Globus pallidus (tissue), 1 donor: ENCODE measurements at places on chromosomes 12 and 14.

- no peak for DNase-seq
Measured at GRCh38 chr14:101828046-101828445, 66.5 kb downstream of the PPP2R5C start.

- DNase-seq = no peak
Measured at GRCh38 chr12:19245106-19245505, 115.6 kb downstream of the PLEKHA5 start.

DNA sequence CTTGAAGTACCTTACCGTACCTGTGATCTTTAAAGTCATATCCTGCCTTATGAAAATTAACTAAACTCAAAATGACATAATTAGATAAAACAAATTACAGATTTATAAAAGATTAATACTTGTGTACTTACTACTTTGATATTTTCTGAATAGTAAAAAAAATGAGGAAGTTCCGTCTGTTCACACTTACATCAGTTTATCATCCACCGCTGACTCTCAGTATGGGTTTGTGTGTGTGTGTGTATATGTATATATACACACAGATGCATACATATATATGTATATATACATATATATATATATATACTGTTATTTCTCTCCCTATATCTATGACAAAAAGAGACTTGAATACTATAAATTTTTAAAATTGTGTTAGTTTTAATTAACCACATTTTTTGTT, 65.0 kb upstream of the MON2 start:
- no peak for DNase-seq

DNA sequence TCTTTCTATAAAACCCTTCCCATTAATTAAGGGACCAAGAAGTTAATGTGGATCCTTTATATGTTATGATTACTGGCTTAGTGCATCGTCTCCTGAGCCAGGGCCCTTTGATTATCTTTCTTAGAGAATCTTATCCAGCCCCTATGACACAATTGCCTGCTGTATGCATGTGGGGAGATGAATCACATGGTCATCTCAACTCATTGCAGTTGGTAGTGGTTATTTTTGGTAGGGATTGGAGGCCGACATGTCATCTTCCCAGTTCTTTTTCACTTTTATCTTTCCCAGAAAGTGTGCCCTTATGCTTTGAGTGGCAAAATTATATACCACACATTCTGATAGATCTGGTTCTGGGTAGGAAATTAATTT, 26.0 kb downstream of the ZNF664 start:
- no peak for DNase-seq

DNA sequence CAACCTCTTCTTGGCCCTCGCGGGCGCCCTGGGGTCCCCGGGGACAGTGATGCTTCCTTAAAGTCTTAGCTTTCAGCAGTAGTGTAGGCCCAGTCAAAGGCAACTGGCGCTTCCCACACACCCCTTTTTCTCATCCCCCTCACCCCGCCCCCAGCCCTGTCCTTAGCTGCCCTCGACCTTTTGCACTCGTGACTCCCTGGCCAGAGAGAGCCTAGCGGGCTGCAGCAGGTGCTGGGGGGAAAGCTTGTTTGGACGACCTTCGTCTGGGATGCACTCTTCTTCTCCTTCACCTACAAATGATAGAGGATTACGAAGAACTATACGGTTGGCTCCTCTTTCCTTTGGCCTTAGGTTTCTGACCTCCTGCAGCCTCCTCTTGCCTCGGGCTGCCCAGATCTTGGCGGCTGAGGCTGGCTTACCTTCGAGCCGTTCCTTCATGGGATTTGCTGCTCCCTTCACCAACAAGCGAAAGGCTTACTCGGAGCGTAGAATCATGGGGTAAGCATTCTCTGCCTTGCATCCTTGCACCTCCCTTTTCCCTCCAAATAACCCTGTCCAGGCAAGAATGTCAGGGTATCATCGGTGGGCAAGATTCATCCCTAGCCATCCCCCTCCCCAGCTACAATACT, 815 bp downstream of the COQ10A start:
- no peak for DNase-seq

- DNase-seq = no peak
Measured at GRCh38 chr14:100051543-100051942, 13.7 kb upstream of the EVL start.

DNA sequence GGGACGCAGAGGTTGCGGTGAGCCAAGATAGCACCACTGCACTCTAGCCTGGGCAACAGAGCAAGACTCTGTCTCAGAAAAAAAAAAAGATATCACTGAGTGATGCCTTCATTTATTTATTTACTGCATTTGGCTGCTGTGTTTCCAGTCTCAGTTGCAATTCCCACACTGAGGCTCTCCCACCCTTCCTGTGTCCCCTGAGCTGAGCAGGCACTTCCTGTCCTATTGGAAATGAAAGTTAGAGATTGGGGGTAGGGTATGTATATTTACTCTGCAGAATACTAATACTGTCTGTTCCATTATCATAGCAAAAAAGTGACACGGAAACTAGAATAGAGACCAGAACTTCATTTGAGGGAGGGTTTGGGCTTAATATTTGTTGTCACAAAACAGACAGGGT, 1.6 kb upstream of the RBMS2 start:
- no peak for DNase-seq

DNA sequence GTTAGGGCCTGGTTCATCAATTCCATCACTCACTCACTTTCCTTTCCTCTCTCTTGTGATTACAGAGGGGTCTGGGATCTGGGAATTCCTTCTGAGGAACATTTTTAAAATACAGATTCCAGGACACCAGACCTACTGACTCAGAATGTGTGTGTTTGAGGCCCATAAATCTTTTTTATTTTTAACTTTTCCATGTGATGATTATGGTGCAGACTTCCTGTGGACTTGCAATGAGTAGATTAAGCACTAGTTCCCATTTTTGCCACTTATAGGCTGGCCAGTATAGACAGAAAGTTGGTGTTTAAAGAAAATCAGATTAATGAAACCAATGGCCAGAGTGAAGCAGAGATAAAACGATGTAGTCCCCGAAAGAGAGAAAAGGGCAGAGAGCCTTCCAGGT, 28.1 kb downstream of the SLC41A2 start:
- DNase-seq = no peak

- no peak for DNase-seq
Measured at GRCh38 chr12:57223191-57224165, 6.0 kb upstream of the SHMT2 start.

DNA sequence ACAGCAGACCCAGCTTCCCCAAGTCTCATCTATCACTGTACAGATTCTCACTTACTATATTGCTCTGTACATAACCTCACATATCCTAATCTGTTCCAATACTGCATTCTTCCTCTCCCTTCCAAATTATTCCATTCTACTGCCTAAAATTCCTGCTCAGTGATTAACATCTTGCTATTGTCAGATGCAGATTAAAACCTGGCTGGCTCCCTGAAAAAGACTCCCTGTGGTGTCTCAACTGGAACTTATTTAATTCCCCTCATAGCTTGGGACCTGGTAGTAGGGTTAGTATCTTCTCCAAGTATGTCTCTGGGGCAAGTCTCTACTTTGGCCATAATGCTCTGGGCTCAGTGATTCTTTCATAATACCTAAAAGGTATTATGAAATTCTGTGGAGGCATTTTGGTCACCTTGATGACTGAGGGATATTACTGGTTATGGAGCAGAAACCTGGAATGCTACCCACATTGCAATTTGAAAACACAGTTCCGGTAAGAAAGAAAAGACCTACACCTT, 55.8 kb downstream of the PAWR start:
- DNase-seq = no peak

GRCh38 chr12:62760779-62761178, 174.2 kb downstream of the PPM1H start:
- DNase-seq = no peak

- DNase-seq = no peak
Measured at GRCh38 chr12:132229193-132229760, 85.0 kb downstream of the NOC4L start.

- DNase-seq = no peak
Measured at GRCh38 chr12:20320552-20320951, 47.8 kb upstream of the PDE3A start.

- DNase-seq = no peak
Measured at GRCh38 chr12:71160585-71160984, 2.8 kb upstream of the TSPAN8 start.

DNA sequence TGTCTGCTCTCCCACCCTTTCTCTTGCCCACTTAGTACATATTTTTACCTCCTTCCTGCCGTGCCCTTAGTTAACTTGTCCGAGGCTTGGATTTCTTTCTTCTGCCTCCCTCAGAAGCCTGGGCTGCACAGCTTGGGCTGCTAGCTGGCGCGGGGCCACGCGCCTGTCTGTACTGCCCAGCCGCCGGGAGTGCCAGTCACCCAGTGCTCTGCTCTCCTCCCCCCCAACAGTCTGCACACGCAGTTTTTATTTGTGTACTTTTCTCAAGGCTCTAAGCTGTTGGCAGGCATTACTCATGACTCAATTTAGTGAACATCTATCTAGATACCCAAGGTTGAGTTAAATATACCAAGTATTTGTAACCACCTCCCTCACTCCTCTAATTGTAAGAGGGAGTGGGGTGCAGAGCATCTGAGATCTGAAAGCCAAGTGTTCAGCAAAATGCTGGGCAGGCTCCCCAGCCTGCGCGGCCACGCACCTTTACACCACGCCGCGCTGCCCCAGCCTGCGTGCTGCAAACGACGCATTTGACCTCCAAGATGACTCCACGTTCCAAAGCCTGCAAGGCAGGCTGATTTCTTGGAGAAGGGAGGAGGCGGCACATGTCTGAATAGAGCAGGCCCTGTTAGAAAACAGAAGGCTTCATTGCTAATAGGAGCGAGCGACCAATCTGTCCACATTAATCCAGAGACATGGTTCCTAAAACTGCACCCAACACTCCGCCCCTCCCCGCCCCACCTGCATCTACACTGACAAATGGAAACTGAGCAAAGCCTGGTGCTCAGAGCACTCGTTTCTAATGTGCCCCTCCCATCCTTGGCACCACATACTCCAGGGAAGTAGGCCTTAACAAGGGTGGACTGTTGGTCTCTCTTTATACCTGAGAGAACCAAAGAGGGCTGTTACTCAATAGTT, 18.2 kb upstream of the CACNA2D4 start:
- DNase-seq = peak; percentile 96

GRCh38 chr14:68630611-68631393, 162.1 kb downstream of the ZFP36L1 start:
- DNase-seq = no peak

GRCh38 chr12:16472631-16473030, 125.2 kb downstream of the MGST1 start:
- no peak for DNase-seq
